ENCODE measurements at places on chromosomes 13 and 19.
A peak's percentile ranks its signal among the peaks of the same experiment; 100 is the strongest.

DNA sequence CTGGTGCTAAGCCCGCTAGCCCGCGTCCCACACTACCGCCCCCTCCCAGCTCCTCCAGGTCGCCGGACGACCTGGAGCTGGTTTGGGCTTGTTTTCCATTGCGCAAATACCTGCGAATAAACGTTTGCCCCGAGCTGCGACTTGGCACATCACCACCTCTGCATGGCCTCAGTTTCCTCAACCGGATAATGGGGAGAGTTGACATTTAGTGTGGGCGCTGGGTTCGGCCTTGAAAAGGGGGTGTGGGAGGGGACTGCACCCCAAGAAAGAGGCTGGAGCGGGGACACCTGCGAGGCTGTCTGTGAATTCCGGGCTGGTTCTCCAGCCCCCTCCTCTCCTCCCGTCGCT is 11.0 kb upstream of the JUND start:
- DNase-seq: peak; percentile 60

- DNase-seq: no peak
Observed at GRCh38 chr13:99013951-99014350, 36.1 kb upstream of the DOCK9 start.

DNA sequence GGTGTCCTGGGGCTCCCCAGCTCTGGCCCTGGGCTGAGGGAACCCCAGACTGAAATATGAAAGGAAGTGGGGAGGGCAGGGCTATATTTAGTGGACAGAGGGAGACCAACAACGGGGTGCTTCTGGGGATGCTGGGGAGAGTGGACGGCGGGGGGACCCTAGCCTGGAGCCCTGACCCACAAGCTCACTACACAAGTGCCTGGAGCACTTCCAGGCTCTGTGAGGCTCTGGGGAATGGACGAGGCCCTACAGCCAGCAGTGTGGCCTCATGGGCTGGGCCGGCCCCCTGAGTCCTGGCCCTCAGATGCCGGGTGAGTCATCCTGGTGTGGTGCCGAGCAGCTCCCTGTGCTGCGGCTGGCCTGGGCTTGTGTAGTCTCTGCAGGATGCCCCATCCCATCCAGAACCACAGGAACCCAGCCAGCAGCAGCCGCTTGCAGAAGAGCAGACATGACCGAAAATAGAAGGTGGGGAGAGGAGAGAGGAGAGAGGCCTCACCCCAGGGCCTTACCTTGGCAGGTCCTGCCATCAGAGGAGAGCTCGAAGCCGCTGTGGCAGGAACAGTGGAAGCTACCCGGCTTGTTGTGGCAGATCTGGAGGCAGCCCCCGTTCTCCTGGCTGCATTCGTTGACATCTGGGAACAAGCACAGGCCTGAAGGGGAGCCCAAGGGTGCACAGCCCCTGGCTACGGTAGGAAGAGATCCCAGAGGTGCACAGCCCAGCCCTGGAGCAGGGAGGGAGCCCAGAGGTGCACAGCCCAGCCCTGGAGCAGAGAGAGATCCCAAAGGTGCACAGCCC is 26.1 kb downstream of the GAS6 start:
- DNase-seq: no peak

GRCh38 chr19:56689198-56689597 is 17.6 kb upstream of the ZNF835 start:
- no peak for DNase-seq

- no peak for DNase-seq
Observed at GRCh38 chr13:112469071-112469745, 93.1 kb downstream of the SPACA7 start.

Data from stimulated activated CD8-positive, alpha-beta memory T cell treated with anti-CD3 and anti-CD28 coated beads, Interleukin-4, amount 100 ng/mL, for 48 hours (primary cell).